Brain (organoid and tissue), 16 donors: ENCODE measurements at places on chromosomes 1 and 21. TPM values are rescaled to one million over a fixed set of nuclear protein-coding genes. Genes with fewer than 3 reads are reported as not detected.

Gene TSTD1
- polyA plus RNA-seq, result 134 TPM

- DNase-seq, result no peak
These were observed 5.0 kb downstream of the TAF5L start for GRCh38 chr1:229620876-229621275.

Gene KCNC4
- polyA plus RNA-seq, result 7.4 TPM

Gene GNAT2
- not detected for polyA plus RNA-seq

GRCh38 chr21:34055615-34056014 is 17.8 kb upstream of the MRPS6 start:
- no peak for DNase-seq

- DNase-seq, result no peak
These were observed 641.1 kb downstream of the PLA2G4A start for GRCh38 chr1:187469836-187470235.

GRCh38 chr1:222996310-222996975 is 146.6 kb downstream of the TLR5 start:
- DNase-seq, result no peak

DNA sequence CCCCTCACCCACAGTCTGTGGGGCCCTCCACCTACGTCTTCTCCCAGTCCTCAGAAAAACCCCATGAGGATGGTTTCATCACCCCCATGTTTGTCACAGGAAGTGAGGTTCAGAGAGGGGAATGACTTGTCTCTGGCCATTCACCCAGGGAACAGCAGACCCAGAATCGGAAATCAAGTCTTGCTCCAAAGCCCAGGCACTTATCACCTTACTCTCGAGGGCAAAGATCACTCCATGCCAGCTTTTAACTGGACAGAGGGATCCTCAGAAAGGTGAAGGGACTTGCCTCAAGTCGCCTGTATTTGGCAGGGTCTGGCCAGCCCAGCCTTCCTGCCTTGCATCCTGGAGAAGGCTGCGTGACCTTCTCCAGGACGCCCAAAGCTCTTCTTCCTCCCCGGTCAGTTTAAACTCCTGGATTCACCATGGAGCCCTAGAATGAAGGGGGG is 57.9 kb upstream of the SSBP3 start:
- DNase-seq, result no peak
